CD4-positive, alpha-beta T cell treated with Interleukin-4 for 1 hour (primary cell): ENCODE measurements at places on chromosomes 13 and 19.

- peak; percentile 64 for DNase-seq
Measured at GRCh38 chr19:41546386-41546789, 29.6 kb upstream of the CEACAM21 start.

DNA sequence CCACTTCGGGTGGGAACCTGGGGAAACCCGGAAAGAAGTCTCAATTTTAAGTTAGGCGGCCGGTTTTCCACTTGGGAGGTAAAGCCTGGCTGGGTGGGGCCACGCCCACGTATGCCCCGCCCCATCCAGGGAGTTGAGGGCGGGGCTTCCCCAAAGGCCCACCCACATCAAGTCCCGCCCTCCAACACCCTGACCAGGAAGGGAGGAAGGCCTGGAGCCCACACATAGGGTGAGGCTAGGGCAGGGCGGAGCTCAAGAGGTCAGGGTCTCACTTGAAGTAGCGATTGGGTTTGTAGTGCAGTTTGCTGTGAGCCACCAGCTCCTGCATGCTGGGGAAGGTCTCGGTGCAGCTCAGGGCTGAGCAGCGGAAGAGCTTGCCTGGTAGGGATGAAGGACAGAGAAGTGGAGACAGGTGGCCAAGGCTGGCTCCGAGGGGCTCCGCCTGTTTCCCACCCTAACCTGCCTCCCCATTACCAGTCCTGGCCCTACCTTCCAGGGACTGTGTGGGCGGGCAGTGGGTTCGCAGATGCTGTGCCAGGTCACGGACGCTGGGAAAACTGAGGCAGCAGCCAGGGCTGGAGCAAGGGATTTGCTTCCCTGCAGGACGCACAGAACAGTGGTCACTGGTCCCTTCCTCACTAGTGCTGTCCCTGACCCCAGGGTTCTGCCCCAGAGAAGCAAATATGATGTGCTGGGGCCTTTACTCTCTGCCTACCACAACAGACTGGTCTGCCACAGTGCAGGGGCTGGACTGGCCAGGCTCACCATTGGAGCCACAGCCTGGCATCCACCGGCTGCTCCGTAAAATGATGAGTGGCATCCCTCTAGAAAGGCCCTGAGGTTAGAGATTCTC, 1.6 kb downstream of the ZNF414 start:
- DNase-seq, result no peak

DNA sequence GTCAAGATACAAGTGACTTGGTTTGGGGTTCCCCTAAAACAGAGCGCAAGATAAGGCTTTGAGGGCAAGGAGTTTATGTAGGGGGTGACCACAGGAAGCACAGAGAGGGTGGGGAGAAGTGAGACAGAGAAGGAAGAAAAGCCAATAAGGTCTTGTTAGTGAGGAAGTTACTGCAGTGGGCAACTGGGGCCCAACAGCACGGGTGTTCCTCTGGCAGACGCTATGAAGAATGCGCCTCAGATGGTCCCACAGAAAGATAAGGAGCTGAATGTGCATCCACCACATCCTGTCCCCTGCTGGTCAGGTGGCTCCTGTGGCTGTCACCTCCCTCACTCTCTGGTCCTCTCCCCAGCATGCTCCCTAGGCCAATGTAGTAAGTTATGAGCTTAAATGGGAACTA, 333.5 kb downstream of the TSHZ3 start:
- DNase-seq, result peak; percentile 12

DNA sequence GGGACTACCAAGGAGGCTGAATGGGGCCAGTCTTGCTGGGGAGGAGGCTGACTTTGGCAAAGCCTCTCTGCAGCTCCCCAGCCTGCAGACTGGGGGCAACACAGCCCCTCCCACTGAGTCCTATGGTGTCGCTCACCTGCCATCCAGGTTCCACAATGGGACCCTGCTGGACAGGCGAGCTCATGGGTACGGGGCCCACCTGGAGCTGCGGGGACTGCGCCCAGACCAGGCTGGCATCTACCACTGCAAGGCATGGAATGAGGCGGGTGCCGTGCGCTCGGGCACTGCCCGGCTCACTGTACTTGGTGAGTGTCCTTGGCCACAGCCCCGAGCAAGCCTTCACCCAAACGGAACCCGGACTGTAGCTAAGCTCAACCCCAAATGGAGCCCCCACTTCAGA, 5.0 kb downstream of the CILP2 start:
- no peak for DNase-seq

GRCh38 chr13:74046431-74046830, 87.8 kb downstream of the KLF12 start:
- no peak for DNase-seq

- DNase-seq, result no peak
Measured at GRCh38 chr13:65453982-65454381, 1776.2 kb downstream of the PCDH9 start.

DNA sequence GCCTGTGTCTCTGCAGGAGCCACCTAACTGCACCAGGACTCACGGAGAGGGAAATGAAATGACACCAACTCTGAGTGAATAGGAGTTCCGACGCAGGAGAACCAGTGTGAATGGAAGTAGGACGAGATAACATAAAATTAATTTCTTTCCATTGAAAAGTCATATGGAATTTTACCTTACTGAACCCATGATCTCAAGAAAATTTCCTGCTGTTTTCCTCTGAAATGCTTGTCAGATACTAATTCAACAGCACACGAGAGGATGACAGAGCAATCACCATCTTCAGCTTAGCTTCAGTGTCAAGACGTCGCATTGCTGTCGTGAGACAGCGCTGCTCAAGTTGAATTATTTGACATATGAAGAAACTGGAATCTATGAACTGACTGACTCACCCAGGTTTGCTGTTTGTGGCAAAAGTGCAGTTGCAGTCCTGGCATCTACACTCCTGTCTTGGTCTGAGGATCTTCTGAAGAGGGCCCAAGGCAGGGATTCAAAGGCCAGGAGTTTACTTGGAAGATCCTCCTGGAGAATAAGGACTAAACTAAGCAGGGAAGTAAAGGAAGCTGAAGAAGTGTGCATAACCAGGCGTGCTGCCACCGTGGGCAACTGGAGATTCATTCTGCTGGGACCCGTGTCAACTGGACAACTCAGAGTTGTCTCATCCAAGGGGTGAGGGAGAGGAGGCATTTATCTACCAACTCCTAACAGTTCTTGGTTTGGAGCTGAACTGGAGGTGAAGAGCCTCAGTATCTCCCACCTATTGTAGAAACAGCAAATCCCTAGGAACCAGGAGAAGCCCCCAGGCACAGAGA, 214.4 kb upstream of the IRS2 start:
- DNase-seq, result no peak

DNA sequence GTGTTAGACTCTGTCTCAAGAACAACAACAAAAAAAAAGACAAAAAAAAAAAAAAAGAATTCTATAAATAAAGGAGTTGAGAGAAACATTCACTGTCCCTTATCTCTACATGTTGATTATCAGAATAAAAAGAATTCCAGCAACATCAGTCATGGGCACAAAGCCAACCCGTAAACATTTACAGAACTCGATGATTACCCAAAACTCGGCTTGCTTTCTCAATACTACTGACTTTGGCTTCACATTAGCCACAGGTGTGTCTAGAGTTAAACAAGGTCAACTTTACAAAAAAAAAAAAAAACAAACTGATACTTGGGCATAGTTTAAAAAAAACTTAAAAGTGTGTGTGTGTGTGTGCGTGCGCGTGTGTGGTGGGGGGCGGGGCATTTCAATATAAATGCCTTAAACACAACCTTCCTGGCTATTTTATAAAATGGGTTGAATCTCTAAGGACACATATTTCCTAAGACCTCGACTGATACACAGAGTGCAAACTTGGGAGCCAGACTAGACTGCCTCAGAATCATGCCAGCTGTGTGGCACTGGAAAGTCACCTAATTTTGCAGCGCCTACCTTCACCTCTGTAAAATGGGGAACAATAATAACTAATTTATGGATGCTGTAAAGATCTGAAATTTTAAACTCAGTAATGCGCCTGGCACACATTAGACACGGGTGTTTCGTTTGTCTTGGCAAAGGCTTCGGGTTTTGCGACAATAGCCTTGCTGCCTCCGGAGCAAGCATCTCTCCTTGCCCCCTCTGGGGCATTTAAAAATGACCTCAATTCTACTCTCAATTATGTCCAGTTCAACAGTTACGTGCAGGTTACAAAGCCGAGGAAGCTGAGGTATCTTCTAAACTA, 922 bp downstream of the EBPL start:
- peak; percentile 7 for DNase-seq

- no peak for DNase-seq
Measured at GRCh38 chr19:40469011-40469410, 2.2 kb downstream of the SPTBN4 start.

DNA sequence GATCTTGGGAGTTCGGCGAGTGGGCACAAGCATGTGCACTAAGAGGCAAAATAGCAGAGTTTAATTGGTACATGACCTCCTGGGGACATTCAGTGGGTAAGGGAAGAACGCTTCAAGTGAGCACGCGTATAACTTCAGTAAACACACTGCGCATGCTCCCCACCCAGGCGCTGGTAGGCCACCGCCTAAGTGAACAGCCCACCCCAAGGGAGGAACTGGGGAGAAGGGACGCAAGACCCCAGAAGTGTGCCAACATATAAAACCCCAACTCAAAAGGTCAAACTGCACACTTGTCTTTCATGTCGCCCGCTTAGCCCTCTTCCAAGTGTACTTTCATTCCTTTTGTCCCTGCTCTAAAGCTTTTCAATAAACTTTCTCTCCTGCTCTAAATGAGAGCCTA, 10.5 kb upstream of the NTN5 start:
- peak; percentile 12 for DNase-seq

DNA sequence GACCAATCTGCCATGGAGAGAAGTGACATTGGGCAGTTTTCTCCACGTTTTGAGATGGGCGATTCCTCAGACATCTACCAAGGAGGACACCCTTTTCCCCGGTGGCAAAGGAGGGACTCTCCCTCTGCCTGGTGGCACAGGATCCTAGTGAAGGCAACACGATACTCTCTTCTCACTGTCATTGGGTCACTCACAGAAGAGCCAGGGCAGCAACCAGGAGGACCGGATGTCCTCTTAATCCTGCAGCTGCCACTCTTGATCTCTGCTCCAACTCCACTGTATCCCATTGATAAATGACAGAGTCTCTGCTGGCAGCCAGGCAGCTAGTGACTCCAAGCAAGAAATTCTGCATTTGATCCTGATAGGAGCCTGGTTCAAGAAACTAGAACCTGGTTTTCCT, 42.2 kb downstream of the COL4A2 start:
- no peak for DNase-seq

DNA sequence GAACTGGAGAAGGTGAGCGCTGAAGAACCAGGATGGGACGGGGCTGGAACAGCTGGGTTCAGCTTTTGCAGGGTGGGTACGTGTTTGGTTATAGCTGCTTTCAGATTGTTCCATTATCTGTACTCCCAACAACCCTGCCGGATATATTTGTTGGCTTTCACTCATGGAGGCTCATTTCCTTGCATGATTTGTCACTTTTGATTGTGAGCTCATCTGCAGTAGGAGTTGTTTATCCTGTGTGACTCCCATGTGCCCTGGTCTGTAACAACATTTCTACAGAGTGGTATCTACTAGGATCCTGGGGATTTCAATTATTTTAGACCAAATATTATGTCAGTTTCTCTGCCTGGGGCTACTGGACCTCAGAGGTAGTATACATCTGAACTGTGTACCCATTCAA, 5.4 kb downstream of the ARL11 start:
- no peak for DNase-seq

GRCh38 chr19:46970815-46971214, 48.8 kb upstream of the NPAS1 start:
- DNase-seq, result no peak

GRCh38 chr19:15188851-15189250, 11.9 kb downstream of the NOTCH3 start:
- no peak for DNase-seq

- DNase-seq, result no peak
Measured at GRCh38 chr13:113762075-113762474, 3.0 kb downstream of the TMEM255B start.

- DNase-seq, result no peak
Measured at GRCh38 chr13:99144306-99144705, 56.3 kb upstream of the UBAC2 start.

DNA sequence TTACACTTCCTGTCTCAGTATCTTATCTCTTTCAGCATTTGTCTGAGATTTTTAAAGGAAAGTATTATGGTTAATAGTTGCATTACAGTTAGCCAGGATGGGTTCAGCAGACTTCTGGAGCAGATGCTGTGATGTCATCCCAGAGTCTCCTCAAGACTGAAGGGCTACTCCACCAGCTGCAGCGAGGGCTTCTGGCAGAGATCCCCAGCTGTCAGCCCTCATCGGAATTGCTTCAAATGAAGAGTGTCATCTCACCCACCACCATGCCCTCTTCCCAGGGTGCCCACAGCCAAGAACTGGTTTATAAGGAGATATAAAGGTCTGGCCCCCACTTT, 84.4 kb downstream of the FAM216B start:
- DNase-seq, result no peak

DNA sequence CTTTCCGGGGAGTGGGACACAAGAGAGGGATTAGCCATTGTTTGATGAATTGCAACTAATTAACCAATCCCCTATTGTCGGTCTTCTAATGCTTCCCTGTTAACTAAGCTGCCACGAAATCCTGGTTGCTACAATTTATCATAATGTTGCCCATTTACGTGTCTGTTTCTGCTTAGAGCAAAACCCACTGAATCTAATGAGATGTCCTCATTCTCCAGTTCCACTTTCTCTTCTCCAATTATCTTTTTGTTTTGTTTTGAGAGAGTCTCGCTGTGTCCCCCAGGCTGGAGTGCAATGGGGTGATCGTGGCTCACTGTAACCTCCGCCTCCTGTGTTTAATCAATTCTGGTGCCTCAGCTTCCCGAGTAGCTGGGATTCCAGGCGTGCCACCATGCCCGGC, 5.2 kb upstream of the DPP9 start:
- no peak for DNase-seq

DNA sequence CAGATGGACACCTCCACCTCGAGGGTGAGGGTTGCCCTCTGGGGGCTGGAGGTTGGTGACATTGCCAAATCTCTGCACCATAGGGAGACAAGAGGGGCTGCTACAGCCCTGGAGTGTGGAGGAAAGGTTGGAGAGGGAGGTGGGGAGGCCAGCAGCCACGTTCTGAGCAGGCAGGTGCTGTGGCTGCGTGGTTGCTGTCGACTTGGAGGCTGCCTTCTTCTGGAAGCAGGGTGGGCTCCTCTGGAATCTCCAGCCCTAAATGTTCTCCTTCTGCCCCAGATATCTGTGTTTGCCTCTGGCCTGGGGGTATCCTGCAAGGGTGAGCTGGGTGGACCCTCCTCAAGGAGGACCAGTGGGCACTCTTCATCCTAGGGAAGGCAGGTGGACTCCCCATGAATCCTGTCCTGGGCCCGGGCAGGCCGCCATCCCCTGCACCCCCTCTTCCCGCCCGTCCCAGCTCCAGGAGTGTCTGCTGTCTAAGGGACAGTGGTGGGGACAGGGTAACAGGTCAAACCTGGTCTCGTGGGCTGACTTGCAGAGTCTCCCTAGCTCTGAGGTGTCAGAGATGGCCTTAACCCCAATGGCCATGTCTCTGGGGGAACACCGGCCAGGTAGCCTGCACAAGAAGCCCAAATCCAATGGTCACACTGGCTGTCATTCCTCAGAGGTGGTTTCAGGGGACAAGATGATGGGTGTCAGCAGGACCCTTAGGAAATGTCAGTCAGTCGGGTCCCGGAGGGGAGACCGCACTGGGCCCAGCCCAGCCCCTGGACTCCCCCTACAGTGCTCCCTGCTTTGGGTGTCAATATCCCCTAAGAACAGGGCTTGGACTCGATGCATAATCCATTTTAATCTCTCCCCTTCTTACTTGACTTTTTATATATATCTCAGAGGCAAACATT, 32.3 kb upstream of the ZNF536 start:
- peak; percentile 5 for DNase-seq

- no peak for DNase-seq
Measured at GRCh38 chr19:16882146-16882545, 6.7 kb upstream of the F2RL3 start.
